Activated T-helper 2 cell treated with anti-CD3 and anti-CD28 coated beads, Interferon-gamma antibody, Interleukin-2, Interleukin-4, amounts not matched to agents 10 μg/mL and 5 μg/mL and 100 μg/mL, durations not matched to agents 14 hours and 24 hours and 36 hours (primary cell): ENCODE measurements at places on chromosomes 7 and 10.

DNA sequence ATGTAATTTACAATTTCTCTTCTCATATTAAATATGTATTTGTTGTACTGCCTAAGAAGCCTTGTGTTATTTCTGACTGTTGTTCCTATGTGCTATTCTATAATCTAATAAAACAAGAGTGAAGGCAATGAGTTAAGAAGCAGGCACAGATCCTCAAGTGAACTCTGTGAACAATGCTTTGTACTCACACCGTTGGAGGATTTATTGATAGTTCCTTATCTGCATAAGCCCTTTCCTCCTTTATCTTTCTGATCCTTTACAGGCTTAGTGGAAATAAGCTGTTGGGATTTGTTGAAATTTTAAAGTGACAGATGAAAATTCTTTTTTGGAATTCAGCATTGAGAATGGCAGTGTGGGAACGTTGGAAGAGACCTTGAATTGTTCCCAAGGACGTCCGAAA is 329.6 kb upstream of the NPVF start:
- peaks cover 18% of the 10 kb centered on the region for H3K27me3 ChIP-seq
- no peak overlapping the region for H3K4me3 ChIP-seq
- peaks cover 5% of the 10 kb centered on the region for H3K4me1 ChIP-seq

DNA sequence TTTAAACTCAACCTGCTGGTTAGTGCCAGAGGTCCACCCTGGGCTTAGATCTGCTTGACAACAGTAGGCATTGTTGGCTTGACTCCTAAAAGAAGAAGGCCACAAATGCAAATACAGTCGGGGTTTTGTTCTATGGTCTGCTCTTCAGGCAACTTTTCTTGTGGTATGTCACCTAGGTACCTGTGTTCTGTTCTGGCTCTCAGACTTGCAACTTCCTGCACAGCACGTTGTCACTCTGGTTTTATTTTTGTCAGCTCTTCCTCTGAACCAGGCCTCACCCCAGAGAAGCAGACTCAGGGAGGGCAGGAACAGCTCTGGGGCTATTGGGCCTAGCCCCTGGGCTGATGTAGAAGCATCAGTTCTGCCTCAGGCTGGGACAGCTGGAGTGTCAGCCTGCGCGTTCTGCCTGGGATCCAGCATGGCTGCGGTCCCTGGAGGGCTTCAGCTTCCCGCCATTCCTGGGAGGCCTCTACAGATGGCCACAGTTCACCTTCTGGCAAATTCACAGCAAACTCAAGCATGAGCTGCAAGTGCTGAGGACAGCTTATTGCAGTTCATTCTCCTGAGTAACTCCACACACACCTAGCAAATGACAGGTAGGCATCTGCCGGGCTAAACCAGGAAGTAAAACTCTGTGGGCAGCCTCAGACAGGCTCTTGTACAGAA is 11.0 kb upstream of the PDCD4 start:
- H3K4me1 ChIP-seq = peaks cover 70% of the 10 kb centered on the region
- peaks cover 14% of the 10 kb centered on the region for H3K36me3 ChIP-seq
- DNase-seq = peak; percentile 38
- no peaks in the 10 kb centered on the region for H3K27me3 ChIP-seq

DNA sequence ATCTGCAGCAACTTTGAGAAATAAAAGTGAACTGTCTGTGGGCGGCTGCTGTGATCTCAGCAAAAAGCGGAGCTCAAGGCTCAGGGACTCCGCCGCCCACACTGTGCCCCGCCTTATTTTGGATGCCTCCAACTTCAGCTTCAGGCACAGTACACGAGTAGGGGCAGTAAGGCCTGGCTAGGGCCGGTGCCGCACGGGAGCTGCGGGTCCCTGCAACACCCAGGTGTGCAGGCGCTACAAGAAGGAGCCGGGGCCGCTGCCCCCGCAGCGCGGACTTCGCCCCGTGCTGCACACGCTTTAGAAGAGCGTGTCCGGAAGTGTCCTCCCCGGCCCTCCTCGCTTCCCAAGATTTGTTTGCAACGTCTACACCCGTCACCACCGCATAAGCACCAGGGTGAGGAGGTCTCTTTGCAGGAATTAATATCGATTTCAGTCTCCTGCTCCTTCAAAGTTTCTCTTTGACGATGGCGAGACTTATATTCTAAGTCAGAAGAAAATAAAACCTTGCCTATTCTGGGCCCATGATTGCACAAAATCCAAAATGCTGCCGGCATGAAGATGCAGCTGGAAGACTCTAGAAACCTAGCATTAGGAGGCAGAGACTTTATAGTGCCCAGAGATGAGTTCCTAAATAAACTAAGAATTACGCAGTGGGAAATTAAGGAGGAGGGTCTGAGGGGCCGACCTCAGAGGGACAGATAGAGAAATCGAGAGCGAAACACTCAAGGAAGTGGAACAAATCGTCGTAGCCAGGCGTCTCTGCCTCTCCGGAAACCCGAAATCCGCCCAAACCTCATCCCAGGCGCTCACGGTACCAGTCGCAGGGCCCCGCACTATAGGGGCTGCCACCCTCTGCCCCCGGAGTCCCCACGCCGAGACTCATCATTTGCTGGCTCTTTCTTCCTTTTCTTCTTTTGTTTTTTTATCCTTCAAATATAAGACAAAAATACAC is 6.4 kb downstream of the VAX1 start:
- peaks cover 66% of the 10 kb centered on the region for H3K27me3 ChIP-seq
- H3K4me1 ChIP-seq = peaks cover 2% of the 10 kb centered on the region
- no peaks in the 10 kb centered on the region for H3K36me3 ChIP-seq
- no peak overlapping the region for H3K4me3 ChIP-seq
- DNase-seq = no peak

GRCh38 chr7:90709501-90710465 is 113.7 kb downstream of the CDK14 start:
- no peak overlapping the region for H3K27ac ChIP-seq
- DNase-seq = no peak
- H3K27me3 ChIP-seq = no peaks in the 10 kb centered on the region
- no peaks in the 10 kb centered on the region for H3K36me3 ChIP-seq
- no peaks in the 10 kb centered on the region for H3K4me1 ChIP-seq

- H3K4me3 ChIP-seq = no peak overlapping the region
- H3K27me3 ChIP-seq = no peaks in the 10 kb centered on the region
- no peak for DNase-seq
- H3K36me3 ChIP-seq = no peaks in the 10 kb centered on the region
These were observed 213.2 kb upstream of the MGMT start for GRCh38 chr10:129253865-129254179.

GRCh38 chr7:22872096-22872807 is 49.6 kb upstream of the TOMM7 start:
- no peak for DNase-seq
- H3K4me1 ChIP-seq = peaks cover 20% of the 10 kb centered on the region
- H3K36me3 ChIP-seq = peaks cover 19% of the 10 kb centered on the region
- no peak overlapping the region for H3K4me3 ChIP-seq
- H3K27me3 ChIP-seq = no peaks in the 10 kb centered on the region

- no peak for DNase-seq
- H3K27me3 ChIP-seq = no peaks in the 10 kb centered on the region
- H3K36me3 ChIP-seq = peaks cover 84% of the 10 kb centered on the region
These were observed 5.1 kb downstream of the ERV3-1 start for GRCh38 chr7:65001291-65001814.

- no peak overlapping the region for H3K4me3 ChIP-seq
- no peaks in the 10 kb centered on the region for H3K36me3 ChIP-seq
- H3K27me3 ChIP-seq = peaks cover 2% of the 10 kb centered on the region
- no peak overlapping the region for H3K27ac ChIP-seq
These were observed 96.6 kb upstream of the GPR26 start for GRCh38 chr10:123569436-123570035.

GRCh38 chr7:6367701-6368211 is 80.0 kb downstream of the DAGLB start:
- H3K27me3 ChIP-seq = no peaks in the 10 kb centered on the region
- H3K4me3 ChIP-seq = no peak overlapping the region
- no peak for DNase-seq
- H3K36me3 ChIP-seq = no peaks in the 10 kb centered on the region

GRCh38 chr7:30029696-30030095 is 1.5 kb downstream of the PLEKHA8 start:
- peaks cover 24% of the 10 kb centered on the region for H3K4me1 ChIP-seq
- H3K36me3 ChIP-seq = peaks cover 6% of the 10 kb centered on the region
- no peak for DNase-seq

GRCh38 chr7:36147361-36147760 is 5.7 kb upstream of the EEPD1 start:
- no peaks in the 10 kb centered on the region for H3K36me3 ChIP-seq
- no peak for DNase-seq
- no peak overlapping the region for H3K27ac ChIP-seq
- H3K4me1 ChIP-seq = peaks cover 3% of the 10 kb centered on the region
- H3K27me3 ChIP-seq = peaks cover 24% of the 10 kb centered on the region
